ENCODE measurements at places on chromosomes 7 and 10.
A peak's percentile ranks its signal among the peaks of the same experiment; 100 is the strongest.

- DNase-seq, result peak; percentile 25
Observed at GRCh38 chr7:155257482-155258225, 40.0 kb upstream of the INSIG1 start.

- DNase-seq, result no peak
Observed at GRCh38 chr10:77626266-77626935, 11.2 kb downstream of the KCNMA1 start.

- DNase-seq, result no peak
Observed at GRCh38 chr7:129431911-129432643, 2.2 kb upstream of the STRIP2 start.

DNA sequence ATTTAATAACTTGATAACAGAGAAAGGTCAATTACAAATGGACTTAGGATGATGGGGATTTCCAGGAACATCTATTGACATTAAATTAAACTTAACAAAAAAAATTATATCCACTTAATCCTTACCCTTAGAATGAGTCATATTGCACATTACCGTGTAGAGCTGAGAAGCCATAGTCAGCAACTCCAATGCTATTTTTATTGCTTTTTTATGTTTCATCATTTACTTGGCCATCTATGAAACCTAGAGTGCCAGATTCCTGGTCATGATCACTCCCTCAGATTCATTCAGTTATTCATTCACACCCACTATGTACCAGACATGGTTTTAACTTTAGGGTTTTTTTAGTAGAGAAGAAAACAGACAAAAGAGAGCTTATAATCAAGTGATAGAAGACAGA lies 1180.4 kb downstream of the CNTNAP2 start:
- no peak for DNase-seq

DNA sequence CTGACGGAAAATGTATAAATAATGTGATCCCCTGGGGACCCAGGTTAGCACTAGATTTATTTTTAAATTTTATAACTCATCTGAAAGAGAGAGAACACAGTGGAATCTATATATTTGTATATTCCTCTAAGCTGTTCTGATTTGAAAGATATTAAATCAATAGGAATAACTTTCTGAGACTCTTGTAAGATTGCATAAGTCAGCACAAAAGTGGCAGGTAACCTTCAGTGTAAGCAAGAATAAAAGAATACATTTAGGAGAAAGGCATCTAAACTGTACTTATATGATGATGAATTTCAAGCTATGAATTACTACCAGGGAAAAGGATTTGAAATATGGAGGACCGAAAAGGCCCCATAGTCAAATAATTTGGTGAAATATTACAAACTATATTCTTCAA lies 112.8 kb downstream of the TBXAS1 start:
- DNase-seq, result no peak

GRCh38 chr10:7634142-7634894 lies 32.4 kb downstream of the ITIH5 start:
- no peak for DNase-seq
